ENCODE measurements at places on chromosomes 3 and 15.

GRCh38 chr3:42601896-42602581 is 1.6 kb downstream of the NKTR start:
- DNase-seq = no peak

- no peak for DNase-seq
Measured at GRCh38 chr3:190306026-190306425, 16.2 kb downstream of the CLDN1 start.

DNA sequence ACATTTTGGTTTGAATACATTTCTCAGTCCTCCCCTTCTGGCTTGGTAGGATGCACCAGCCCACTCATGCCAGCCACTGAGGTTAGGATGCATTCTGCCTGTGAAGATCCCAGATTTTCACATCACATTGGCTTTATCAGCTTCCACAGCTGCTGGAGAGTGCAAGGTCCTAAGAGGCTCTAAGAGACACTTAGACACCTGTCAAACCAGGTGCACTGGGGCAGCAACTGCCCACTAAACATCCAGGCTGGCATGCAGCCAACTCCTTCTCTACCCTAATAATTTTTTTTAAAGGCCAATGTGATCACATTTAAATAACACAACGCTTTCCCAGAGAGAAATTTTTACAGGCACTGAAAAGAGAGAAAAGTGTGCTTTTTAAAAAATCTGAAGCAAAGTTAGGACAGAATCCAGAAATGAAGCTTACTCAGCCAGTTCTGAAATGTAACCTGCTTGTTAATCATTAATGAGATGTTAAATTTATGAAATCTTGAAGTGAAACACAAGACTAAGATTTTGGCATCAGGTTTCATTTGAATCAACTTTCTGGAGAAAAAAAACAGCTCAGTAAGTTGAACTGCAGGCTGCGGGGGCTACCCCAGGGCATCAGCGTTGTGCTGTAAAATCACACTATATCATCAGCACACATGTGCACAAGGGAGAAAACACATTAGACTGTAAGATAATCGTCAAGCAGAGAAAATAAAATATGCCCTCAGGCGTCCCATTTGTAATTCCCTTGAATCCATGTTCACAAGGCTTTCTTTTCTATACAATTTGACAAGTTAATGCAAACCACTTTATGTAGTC is 312.9 kb downstream of the ZBBX start:
- no peak for DNase-seq

DNA sequence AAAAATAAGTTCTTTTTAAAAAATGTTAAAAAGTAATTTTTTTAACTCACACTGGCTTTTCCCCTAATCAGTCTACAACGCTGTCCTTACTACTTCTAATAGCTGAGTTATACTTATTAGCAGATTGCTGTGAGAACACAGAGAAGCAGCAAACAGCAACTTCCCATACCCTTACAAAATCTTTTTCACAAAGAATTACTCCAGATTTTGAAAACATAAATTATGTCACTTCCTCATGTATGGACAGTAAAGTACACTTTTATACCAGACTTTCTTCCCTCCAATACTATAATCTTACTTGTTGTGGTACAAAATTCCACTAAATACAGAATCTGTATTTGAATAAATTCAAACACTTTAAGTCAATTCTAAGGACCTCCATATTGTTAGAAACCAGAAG is 2.1 kb downstream of the PHC3 start:
- DNase-seq = no peak

- DNase-seq = no peak
Measured at GRCh38 chr15:62119874-62120273, 45.2 kb downstream of the C2CD4B start.

- DNase-seq = no peak
Measured at GRCh38 chr3:158774965-158775364, 26.9 kb upstream of the MFSD1 start.

DNA sequence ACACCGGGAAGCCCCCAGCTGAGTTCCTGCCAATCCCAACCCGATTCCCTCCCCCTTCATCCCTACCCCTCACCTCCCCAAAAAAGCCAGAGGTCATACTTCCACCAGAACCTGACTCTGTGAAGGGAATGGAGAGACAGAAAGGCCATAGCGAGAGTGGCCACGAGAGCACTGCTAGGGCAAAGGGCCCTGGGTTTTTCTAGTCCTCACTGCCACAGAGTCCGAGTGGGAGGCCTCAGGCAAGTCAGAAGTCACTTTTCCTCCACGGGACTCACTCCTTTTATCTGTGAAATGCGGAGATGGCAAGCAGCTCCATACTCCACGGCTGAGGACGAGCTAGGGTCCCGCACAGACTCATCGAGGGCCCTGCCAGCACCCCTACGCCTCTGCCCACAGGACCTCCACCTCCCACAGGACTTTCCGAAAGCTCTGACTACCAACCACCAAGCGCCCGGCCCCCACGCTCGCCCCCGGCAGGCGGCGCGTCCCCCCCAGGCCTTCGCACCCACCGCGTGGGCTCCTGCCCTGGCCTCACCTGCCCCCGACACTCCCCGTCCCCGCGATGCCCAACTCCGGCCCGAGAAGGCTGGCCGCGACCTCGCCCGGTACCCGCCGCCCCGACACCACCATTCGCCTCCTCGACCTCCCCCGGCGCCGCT is 792 bp downstream of the ATP13A3 start:
- DNase-seq = peak; percentile 21

DNA sequence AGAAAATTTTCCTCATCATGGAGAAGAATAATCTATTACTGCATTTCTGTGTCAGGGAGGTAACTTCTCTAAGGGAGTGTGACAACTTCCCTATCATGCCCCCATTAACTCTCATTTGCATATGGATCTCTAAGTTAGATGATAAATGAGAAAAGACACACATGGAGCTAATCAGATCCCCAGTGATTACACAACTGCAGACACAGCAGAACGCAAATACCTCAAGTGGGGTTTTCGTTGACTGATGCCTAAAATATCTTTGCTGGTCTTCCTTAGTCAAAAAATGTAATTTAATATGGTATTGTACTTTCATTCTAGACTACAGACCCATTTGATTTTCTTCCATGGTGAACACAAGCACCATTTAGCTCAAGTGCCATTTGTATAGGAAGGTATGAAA is 630.5 kb downstream of the TBL1XR1 start:
- no peak for DNase-seq

DNA sequence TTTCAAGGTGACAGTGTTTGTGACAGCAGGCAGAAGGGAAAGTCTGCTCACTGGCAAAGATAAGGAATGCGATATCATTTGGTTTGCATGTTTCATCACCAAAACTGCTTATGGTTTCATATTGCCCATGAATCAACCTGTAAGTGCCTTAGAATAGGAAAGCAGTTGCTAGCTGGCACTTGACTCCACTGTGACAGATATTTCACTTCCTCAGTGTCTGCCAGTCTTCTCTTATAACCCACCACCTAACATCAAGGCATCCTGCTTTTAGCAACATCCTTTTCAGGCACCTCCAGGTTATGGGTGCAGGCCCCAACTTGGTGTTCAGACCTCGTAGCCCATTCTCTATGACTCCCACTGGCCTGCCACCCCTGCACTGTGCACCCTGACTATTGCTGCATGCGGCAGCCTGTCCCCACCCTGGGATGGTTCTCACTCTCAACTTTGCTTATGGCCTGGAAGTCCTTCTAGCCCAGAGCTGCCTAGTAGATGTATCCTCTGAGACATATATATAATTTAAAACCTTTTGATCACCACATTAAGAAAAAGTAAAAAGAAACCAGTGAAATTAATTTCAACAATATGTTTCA is 154.4 kb upstream of the RARB start:
- DNase-seq = no peak

DNA sequence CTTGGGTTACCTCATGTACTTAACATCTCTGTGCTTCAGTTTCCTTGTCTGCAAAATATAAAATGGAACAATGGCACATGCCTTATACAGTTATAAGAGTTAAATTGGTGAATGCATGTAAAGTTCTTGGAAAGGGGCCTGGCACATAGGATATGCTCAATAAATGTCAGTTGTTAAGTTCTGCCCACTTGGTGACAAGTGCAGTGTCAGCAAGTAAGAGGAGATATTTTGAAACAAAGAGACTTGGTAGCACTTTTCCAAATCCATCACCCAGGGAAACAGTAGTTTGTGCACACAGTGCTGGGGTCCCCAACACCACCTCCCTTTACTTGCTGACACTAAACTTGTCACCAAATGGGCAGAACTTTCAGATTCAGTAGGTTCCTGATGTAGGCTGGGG is 19.1 kb downstream of the LRRC31 start:
- DNase-seq = no peak

- no peak for DNase-seq
Measured at GRCh38 chr3:26191556-26191955, 401.7 kb downstream of the OXSM start.

GRCh38 chr3:100175637-100176280 is 61.5 kb upstream of the FILIP1L start:
- no peak for DNase-seq

DNA sequence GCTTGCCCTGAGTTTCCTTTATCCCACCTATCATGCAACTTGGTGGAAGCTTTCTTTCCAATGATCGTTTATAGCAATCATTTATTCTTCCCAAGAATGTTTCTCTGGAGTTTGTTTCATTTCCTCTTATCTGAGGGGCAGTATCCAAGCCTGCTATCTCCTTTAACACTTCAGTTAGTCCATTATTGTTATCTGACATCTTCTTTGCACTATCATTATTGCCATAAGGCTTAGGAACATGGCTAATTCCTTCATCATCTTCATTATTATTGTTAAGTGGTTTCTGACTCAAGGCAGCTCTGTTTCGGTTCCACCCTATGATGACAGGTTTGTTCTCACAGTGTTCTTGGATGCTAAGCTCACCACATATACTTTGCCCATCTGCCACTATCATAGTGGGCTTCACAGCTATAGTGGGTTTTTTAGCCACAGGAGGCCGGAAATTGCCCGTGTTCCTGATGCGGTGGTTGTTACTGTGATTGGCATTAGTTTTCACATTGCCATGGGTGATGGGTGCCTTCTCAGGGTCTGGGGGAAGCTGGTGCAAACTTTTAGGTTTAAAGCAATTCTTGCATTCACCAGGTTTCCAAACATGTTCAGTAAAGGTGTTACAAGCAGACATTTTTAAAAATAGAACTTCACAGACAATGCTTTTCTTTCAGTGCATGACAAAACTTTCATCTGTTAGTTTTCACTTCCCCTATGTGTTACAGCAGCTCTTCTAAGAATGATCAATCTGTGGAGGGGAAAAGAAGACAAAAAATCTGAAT is 110.6 kb upstream of the TSPAN3 start:
- no peak for DNase-seq

DNA sequence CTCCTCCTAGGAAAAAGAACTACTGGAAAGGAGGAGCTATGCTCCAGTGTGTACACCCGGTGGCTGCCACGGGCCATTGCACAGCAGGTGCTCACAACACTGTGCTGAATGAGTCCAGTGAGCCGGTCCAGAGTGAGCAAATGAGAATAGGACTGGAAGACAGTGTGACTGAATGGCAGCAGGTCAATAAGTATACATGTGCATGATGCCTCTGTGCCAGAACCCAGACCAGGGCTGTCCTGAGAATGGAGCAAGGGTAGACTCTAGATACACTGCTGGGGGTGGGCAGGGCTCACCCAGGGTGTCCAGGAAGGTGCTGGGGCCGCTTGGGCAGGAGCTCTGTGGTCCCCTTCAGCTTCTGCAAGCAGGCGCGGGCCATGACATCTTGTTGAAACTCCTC is 8.3 kb downstream of the POLG start:
- no peak for DNase-seq

- DNase-seq = no peak
Measured at GRCh38 chr3:113439606-113440005, 1.7 kb downstream of the CFAP44 start.

DNA sequence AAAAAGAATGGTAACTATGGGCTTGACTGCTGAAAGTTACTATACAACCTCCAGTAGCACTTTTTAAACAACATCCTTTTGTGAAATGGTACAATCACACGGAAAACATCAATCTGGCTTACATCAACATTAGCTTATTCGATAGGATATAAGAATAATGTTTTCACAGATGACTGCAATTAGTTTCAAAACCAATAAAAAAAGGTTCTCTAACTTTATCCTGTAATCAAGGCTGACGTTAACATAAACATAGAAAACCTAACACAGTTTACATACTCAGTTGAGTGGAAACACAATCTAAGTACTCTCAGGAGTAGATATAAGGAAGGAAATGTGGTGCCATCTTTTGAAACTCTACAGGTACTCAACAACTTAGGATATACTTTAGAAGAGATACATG is 102.2 kb downstream of the DLG1 start:
- DNase-seq = no peak

DNA sequence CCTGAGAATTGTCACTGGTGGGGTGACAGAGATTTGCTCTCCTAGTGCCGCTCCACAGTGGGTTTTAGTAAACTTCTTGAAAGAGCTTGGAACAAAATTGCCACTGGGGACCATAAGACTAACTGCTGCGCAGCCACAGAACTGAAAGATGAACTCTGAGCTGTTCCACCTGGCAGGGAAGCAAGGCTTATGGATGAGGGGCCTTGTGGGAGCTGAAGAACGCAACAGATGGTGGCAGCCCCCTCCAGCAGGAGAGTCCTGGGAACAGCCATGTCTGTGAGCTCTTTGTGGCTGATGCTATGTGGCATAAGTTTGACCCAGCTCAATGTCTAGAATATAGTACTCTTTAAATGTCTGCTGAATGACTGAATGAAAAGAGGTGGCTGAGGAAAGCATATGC is 66.8 kb upstream of the C2CD4B start:
- no peak for DNase-seq

DNA sequence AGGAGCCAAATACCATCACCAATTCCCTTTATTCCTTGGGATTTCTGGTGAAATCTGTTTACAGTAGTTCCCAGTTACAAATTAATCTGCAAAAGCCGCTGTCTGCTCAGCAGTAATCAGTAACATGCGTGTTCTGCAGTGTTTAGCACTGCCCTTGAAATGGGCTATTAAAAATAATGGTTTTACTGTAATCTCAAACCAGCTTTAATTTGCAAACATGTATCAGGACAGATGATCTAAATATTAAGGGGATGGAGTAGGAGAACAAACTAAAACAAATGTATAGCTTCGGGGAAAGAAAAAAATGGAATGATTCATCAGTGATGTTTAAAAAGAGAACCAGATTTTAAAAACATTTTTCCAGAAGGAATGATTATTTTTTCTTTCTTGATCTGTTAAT is 513.2 kb downstream of the MECOM start:
- DNase-seq = no peak

GRCh38 chr15:76285241-76285825 is 25.9 kb downstream of the ETFA start:
- no peak for DNase-seq

GRCh38 chr3:66603151-66603611 is 102.4 kb upstream of the LRIG1 start:
- DNase-seq = no peak

DNA sequence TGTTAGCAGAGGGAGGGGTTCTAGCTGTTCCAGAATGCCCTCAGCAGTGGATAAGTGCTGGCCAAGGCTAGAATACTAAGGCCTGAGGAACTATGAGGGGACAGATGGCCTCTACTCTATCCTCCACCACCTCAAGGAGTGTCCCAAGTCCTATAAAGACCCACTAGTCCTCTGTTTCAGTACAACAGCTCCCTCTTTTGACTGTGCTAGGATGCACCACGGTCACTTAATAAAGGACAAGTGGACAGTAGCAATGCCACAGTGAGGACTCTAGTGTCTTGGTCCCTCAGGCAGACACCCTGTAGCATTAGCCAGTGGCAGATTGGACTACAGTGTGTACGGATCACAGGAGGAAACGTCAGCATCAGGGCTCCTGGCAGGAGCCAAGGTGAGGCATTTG is 171.8 kb upstream of the PROK2 start:
- DNase-seq = no peak

All from stimulated activated CD4-positive, alpha-beta T cell treated with anti-CD3 and anti-CD28 coated beads, Interleukin-2, amount 100 ng/mL, for 48 hours (primary cell).